Activated CD4-positive, alpha-beta T cell treated with anti-CD3 and anti-CD28 coated beads for 36 hours (primary cell): ENCODE measurements at places on chromosomes 1 and 21.

- DNase-seq: no peak
Observed at GRCh38 chr1:41981796-41982195, 63.1 kb upstream of the HIVEP3 start.

DNA sequence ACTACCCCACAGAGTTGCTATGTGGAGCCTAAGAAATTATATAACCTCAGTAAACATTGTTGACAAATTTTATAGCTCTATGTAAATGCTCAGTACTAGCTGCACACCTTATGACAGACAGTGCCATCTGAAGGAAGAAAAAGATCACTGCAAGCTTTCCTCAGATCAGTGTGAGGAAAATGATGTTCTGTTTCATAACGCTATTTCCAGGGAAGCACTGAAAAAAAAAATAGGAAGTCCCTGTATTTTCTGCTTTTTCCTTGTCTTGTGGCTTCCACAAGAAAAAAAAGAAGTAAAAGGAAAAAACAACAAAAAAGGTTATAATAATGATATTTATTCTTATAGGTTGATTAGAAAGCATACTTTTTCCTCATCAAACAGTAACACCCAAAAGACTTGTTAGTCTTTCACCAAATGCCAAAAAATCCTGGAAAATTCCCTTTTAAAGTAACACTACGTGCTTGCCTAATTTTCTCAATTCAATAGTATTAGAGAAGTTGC, 23.2 kb downstream of the LYST start:
- no peak for DNase-seq

DNA sequence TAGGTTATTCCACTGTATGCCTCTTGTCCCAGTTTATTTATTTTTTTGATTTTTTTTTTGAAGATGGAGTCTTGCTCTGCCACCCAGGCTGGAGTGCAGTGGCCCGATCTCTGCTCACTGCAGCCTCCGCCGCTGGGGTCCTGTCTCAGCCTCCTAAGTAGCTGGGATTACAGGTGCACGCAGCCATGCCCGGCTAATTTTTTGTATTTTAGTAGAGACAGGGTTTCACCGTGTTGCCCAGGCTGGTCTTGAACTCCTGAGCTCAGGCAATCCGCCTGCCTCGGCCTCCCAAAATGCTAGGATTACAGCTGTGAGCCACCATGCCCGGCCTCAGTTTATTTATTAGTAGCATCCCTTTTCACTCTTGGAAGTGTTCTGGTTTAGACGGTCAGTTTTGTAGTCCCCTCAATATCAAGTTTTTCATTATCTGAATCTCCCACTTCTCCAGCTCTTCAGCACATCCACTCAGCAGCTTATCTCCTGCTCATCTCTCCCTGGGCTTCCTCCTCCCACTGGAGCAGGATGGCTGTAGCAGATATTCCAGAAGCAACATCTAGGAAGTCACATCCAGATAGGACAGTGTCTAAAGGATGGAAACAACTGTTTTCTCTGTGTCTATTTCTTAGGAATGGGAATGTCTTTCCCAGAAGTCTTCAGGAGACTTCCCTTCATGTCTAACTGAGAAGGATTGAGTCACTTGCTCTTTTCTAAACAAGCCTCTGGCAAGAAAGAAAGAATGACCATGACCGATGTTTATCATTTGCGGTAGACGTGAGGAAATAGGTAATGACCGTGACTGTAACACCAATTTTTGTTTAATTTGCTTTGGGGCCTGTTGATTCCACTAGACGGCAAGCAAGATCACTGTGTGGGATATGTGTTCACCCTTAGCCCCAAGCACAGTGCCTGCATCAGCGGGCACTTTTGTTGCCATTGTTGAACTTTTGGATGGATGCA, 14.4 kb downstream of the CCDC190 start:
- DNase-seq: no peak

DNA sequence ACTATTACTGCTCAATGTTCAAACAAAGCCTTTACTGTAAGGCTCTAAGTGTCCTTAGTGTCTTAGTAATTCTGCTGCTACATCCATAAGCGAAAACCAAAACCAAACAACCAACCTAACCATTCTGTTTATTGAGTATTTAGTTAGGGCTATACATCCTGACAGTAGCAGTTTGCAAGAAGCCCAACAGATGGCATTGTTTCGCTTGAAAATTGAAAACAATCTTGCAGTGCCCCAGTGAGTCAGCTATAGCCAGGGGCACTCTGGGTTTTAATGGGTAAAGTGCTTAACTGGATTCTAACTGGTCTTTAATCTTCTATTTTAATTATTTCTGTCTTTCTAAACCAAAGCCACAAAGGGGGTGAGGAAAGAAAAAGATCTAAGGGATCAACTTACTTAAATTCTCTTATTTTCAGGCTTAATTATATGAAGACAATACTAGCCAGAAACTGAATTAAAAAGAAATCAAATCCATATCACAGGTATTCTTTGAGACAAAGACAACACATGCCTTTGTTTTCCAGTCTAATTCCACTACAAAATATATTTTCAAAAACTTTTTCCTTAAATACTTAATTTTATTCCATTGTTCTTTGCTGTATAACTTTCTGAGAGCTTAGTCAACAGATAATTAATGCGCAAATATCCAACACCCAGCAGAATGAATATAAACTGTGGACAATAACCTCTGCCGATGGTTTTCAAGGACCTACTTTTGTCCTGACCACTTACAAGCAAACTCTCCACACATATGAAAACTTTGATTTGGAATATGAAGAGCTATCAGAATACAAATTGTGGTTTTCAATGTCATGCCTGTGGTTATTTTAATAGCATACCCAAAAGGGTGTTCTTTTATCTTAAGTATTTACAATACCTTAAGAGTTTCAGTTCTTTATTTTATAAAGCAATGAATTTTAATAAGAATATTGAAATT, 15.2 kb downstream of the POGZ start:
- DNase-seq: peak; percentile 80

DNA sequence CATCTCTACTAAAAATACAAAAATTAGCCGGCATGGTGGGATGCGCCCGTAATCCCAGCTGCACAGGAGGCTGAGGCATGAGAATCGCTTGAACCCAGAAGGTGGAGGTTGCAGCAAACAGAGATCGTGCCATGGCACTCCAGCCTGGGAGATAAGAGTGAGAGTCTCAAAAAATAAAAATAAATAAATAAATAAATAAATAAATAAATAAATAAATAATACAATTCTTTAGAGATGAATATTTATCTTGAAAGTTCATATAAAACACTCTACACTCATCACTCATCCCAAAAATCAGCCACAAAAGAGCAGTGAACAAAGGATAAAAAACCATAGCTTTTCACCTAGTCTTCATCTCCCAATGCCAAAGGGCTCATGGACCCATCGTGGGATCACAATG, 162.2 kb upstream of the C8B start:
- DNase-seq: no peak

DNA sequence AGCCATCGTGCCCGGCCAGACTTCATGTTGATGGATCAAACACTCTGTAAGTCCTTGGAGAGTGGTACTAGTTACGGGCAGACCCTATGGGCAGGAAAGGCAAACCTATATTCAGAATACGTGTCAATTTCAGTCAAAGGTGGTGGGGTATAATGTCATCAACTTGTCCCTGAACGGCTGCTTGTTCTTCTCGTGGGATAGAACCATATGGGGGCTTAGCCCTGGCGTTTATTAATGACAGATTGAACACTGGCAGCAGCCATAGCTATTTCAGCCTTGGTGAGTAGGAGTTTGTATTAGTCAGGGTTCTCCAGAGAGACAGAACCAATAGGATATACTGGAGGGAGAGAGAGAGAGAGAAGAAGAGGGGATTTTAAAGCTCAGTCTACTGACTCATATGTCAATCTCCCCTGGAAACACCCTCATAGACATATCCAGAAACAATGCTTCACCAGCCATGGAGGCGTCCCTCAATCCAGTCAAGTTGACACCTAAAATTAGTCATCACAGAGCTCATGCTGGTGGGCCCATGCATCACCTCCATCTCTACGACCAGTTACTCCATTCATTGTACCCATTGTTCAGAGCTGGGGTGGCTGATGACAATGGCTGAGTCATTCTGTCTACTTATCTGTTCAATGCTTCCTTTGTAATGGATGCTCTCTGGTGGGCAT, 16.1 kb upstream of the AQP10 start:
- peak; percentile 81 for DNase-seq

DNA sequence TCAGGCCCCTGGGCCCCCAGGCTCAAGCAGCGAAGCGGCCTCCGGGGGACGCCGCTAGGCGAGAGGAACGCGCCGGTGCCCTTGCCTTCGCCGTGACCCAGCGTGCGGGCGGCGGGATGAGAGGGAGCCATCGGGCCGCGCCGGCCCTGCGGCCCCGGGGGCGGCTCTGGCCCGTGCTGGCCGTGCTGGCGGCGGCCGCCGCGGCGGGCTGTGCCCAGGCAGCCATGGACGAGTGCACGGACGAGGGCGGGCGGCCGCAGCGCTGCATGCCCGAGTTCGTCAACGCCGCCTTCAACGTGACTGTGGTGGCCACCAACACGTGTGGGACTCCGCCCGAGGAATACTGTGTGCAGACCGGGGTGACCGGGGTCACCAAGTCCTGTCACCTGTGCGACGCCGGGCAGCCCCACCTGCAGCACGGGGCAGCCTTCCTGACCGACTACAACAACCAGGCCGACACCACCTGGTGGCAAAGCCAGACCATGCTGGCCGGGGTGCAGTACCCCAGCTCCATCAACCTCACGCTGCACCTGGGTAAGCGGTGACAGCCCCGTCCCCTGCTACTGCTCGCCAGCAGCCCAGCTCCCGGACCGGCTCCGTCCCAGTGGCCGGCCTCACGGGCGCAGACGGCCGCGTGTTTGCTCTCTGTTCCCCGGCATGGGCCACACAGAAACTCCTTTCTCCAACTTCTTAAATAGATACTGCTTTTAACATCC, 539 bp downstream of the LAMC1 start:
- DNase-seq: peak; percentile 70

DNA sequence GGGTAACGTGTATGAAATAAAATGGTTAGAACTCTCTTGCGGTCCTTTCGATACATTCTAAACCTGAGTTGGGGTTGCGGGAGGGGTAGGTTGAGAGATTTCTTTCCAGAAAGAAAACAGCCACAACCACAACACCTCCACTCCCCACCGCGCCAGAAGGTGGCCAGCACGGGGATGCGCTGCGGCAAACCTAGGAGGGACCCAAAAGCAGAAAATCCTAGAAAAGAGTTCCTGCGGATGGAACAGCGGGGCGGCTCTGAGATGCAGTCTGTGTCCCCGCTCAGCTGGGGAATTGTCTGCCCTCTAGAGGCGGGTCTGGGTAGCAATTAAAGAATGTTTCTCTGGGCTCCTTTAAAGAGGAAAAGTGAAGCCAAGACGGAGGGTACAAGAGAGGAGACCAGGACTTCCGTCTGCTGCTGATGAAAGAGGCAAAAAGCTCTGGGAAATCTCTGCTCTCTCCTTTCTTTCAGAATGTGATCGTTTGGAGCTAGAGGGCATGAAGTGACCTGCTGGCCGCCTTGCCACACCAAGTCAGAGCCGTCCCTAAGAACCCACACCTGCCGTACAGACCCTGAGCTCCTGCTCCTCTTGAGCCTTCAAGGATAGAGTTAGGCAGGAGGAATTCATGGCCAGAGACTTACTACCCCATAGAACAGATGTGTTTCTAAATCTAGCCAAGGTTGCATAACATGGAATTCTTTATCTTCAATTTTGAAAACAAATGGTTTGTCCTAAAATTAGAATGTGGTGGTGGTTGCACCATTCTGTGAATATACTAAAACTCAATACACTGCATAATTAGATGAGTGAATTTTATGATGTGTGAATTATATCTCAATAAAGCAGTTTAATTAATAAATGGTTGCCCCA, 46.5 kb upstream of the COA6 start:
- DNase-seq: peak; percentile 83

DNA sequence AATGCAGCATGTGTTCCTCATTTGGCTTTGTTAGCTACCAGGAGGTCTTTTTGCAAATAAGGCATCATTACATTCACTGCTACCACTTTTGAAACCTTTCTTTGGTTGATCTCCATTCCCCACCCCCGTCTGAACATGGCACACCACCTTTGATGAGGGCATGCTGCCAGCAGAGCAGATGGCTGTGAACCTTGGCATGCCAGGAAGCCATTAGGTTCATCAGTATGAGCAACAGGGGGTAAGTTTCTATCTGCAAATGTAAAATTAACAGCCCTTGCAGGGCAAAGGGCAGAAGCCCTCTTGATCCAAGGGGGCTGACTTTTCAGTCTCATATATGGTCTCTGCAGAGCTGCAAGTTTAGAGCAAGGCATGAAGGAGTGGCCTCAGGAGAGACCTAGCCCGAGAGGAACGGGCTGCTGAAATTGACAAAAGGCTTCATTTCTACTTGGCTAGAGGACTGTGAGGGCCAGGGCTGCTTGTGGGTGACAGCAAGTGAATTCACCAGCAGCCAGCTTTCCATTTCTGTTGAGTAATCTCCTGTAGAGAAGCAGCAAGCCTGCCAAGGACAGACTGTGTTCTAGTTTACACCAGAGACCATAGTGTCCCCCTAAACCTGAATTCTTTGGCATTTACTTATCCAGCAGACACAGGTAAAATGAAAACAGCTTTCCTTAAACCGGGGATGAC, 127.9 kb downstream of the ZNF326 start:
- no peak for DNase-seq

GRCh38 chr1:225655509-225656258, 2.8 kb upstream of the ENAH start:
- peak; percentile 39 for DNase-seq

DNA sequence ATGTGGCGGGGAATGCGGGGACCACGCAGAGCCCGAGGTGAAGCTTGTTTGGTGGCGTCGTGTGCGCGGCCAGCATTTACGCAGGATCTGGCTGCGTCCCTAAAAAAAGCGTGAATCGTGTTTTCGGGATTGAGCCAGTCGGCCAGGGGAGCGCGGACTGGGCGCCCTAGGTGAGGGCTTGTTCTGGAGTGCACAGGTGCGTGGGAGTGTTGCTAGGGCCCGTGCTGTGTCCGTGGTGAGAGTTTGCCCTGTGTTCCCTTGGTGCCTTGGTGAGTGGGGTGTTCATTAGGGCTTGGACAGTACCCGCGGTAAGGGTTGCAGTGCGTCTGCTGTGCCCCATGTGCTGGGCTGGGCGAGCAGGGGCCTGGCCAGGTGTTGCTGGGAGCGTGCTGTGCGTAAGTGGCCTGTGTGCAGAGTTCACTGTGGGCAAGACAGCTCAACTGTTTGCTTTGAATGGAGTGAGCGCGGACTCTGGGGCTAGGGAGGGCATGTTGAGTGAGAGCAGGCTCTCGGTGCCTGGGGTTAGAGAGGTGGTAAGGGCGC, 673 bp downstream of the CD46 start:
- peak; percentile 65 for DNase-seq

GRCh38 chr1:118366286-118366685, 181.3 kb upstream of the SPAG17 start:
- DNase-seq: no peak

- no peak for DNase-seq
Observed at GRCh38 chr1:94215955-94216354, 21.4 kb downstream of the ARHGAP29 start.

GRCh38 chr1:44531785-44532566, 126.9 kb downstream of the RNF220 start:
- peak; percentile 18 for DNase-seq
